Mesangial cell (primary cell): ENCODE measurements at places on chromosomes 1 and 21. TPM values are rescaled to one million over a fixed set of nuclear protein-coding genes. Genes with fewer than 3 reads are reported as not detected.

The SH2D1B gene
- total RNA-seq: not detected in 2 replicates

The CTSS gene
- under 0.01 and 0.33 TPM in 2 replicates for total RNA-seq

The UBQLN4 gene
- total RNA-seq: 22.8 and 27.9 TPM in 2 replicates

The SPRR2B gene
- total RNA-seq: not detected in 2 replicates

The IFNAR1 gene
- 8.0 and 12.0 TPM in 2 replicates for total RNA-seq

The ADGRL2 gene
- 14.0 and 41.5 TPM in 2 replicates for total RNA-seq

The ABCA4 gene
- under 0.01 and 0.89 TPM in 2 replicates for total RNA-seq

The KCNJ15 gene
- 19.9 and 79.2 TPM in 2 replicates for total RNA-seq

The C1orf185 gene
- not detected in 2 replicates for total RNA-seq

The CACNA1S gene
- total RNA-seq: not detected in 2 replicates

The IGSF5 gene
- total RNA-seq: 0.33 and 0.89 TPM in 2 replicates

The SPATA1 gene
- total RNA-seq: 1.6 and 2.1 TPM in 2 replicates

The RPS8 gene
- 1,486 and 1,507 TPM in 2 replicates for total RNA-seq
